ENCODE measurements at places on chromosomes 1 and 21.

DNA sequence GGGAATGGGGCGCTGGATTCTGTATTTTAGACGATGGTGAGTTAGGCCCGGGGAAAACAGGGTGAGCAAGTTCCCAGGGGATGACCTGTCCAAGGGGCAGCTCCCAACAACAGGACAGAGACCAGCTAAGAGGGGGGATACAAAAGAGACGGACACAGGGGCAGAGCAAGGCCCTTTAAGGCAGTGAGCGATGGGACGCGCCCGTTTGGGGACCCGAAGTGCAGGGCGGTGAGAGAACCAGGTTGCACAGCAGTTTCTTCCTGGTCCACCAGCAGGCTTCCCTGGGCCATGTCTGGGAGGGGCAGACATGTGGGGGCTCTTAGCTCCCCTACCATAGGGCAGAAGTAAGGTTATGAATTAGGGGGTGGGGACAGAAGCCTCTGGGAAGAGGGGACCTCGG, 22.0 kb downstream of the INAVA start:
- DNase-seq, result no peak

DNA sequence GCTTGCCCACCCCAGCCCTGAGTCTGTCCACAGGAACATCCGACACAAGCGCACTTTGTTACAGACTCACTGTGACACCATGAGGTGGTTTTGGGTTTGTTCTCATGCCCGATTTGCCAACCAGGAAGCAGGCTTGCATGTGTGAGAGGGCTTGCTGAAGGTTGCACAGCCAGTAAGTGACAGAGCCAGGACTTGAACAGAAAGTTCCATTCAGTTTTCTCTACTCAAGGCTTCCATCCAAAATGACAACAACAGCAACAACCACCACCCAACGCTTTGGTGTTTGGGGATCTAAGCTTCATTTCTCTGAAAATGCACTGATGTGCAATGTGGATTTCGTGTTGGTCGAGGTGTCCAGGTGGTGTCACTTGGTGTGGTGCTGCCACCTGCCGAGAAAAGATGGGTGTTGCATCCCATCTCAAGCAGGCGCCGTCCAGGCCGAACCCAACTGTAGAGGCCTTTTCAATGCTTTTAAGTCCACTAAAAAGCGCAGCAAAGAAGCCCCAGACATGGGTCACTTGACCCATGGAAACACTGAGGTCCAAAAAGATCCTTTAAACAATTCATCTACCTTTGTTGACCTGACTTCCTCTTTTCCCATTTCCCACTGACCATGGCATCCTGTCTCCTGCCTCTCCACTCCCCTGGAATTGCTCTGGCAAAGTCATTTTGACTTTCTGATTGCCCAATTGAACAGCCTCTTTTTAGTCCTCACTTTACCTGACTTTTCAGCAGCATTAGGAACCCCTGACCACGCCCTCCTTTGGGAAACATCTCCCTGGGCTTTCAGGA, 12.2 kb downstream of the CITED4 start:
- peak; percentile 89 for DNase-seq

- DNase-seq, result no peak
Measured at GRCh38 chr21:46424621-46425020, 34.1 kb upstream of the DIP2A start.

DNA sequence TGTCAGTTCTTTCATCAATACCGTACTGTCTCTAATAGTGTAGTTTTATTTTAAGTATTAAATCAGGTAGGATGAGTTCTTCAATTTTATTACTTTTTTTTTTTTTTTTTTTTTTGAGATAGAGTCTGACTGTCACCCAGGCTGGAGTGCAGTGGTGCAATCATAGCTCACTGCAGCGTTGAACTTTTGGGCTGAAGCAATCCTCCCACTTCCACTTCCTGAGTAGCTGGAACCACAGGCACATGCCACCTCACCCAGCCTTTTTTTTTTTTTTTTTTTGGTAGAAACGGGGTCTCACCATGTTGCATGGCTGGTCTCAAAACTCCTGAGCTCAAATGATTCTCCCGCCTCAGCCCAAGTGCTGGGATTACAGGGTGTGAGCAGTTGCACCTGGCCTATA, 44.3 kb downstream of the INAVA start:
- peak; percentile 80 for DNase-seq

DNA sequence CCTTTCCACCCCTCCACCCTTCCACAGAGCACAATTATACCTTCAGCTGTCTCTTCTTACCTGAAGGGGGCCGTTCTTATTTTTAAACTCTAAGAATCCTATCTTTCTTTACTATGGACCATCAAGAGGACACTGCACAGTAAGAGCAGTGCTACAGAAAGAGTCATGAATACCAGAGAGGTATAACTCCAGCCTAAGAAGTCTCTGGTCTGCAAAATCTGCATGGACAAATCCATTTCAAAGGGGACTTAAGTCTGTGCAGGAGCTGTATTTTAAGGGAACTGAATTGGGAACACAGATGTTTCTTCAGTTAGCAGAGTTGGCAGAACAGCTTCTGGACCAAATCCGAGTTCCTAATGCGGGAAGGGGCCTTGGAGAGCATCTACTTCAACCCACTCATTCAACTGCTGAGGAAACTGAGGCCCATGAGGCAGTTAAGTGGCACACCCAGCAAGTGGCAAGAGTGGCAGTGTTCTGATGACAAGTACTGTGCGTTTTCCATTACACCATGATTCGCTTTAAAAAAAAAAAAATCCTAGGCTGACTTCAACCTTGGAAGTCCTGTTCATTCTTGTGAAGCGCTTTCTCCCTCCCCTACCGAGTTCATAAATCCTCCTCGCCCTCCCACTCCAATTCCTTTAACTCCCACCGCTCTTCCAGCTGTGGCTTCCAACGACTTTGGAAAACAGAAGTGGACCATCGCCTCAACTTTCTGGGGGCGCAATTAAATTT, 1.8 kb downstream of the PLPP3 start:
- no peak for DNase-seq

DNA sequence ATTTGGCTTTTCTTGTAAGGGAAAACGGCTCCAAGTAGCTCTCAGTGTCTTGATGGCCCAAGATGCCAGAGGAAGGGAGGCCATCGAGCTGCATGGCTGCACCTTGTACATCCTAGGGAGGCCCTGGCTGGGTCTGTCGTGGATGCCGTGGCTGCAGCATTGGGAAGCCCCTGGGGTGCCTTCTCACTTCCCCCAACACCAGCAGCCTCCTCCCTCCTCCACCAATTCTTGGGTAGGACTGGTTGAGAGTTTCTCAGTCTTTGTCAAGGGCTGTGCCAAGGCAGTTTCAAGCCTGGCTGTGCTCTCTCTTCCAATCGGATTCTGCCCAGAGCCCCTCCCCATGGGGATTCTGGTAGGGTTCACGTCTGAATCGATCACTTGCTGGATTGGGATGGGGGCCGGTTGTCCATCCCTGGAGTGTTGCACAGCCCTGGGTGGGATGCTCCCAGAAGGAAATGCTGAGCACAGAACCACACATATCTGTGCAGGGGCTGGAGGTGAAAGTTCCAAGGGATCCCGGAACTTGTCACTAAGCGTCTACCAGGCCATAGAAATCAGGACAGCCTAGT, 14.0 kb upstream of the SPSB1 start:
- DNase-seq, result no peak

- no peak for DNase-seq
Measured at GRCh38 chr21:42654179-42654912, 925 bp downstream of the PDE9A start.

DNA sequence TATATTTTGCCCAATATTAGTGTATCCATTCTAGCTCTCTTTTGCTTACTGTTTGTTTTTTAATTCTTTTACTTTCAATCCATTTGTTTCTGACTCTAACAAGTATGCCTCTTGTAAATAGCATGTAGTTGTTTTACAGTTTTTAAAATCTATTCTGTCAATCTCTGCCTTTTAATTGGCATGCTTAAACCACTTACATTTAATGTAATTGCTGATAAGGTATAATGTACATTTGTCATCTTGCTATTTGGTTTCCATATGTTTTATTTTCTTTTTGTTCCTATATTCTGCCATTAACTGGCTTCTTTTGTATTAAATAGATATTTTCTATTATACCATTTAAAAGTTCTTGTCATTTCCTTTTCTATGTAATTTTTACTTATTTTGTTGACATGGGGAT, 16.2 kb upstream of the MAB21L3 start:
- DNase-seq, result no peak

GRCh38 chr1:61343734-61344420, 261.5 kb downstream of the NFIA start:
- peak; percentile 60 for DNase-seq

DNA sequence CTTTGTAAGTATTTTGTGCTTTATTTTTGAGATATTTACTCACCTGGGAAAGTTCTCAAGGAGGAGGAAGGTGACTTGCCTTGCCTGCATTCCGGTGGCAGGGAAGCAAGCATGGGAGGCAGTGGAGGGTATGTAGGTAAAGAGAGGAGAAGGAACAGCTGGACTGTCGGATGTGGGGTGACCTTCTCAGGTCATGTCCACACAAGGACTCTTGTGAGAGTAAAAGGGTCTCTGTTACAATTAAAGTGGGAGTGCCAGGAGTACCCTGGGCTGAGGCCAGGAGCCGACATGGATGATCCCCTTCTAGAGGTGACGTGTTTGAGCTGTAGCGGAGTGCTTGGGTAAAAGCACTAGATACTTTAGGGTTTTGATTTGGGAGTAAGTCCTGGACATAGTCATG, 25.0 kb downstream of the UBE4B start:
- no peak for DNase-seq

DNA sequence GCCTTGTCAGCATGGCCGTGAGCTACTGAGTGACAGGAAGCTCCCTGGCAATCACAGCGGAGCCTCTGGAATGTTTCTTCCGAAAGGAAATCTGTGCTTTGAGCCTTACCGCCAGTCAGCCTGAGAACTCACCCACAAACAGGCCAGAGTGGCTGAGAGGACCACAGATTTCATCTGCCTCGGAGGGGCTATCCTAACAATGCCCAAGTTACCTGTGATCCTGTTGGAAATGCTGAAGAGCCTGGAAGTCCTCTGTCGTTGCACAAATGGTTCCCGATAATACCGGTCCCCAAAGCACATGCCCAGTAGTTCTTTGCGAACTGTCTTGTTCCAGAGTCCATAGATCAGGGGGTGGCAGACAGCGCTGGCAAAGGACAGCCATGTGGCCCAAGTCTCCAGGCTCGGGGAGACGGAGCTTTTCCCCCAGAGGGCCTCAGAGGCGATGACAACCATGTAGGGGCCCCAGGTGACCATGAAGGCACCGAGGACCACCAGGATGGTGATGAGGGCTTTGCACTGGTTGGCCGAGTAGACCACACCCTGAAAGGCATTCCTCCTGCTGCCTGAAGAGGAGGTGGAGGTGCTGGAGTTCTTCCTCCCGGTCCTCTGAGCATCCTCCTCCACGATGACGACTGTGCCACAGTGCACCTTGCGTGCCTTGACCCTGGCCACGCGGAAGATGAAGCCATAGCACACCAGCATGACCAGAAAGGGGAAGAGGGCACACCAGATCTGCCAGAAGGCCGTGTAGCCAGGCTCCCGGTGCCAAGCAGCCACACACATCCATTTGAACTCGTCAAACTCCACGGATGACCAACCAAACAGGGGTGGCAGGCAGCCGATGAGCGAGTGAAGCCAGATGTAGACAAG, 40.2 kb downstream of the GPR161 start:
- no peak for DNase-seq

- DNase-seq, result no peak
Measured at GRCh38 chr1:104624538-104624937, 874.8 kb downstream of the AMY1C start.

DNA sequence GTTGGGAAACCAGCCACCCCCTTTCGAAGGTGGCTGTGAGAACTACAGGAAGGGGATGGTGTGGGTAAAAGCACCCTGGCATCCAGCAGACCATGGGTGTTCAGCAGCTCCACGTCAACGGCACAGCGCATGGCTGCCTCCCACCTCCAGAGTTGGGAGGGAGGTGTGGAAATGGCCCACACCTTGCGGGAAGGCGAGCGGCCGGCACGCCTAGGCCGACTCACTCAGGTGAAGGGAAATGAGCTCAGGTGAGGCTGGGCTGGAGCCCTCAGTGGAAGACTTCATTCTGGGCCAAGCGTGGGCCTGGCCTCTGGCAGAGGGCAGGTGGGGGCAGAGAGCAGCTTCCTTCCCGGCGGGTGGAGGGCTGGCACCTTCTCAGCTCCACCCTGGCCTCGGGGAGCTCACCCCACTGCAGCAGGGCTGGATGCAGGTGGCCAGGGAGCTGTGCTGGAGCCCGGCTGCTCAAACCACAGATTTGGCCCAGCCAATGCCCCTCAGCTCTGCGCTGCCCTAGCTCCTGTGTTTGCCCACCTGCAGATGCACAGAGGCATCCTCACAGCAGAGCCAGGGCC, 24.8 kb upstream of the ALDH4A1 start:
- no peak for DNase-seq

GRCh38 chr21:46294647-46295176, 8.6 kb downstream of the YBEY start:
- peak; percentile 72 for DNase-seq

Data from hematopoietic multipotent progenitor cell treated with erythropoietin and hydrocortisone succinate and interleukin-3 and kit ligand, for 4 days (in vitro differentiated cells).